ENCODE measurements at places on chromosomes 1 and 21.
A peak's percentile ranks its signal among the peaks of the same experiment; 100 is the strongest.

DNA sequence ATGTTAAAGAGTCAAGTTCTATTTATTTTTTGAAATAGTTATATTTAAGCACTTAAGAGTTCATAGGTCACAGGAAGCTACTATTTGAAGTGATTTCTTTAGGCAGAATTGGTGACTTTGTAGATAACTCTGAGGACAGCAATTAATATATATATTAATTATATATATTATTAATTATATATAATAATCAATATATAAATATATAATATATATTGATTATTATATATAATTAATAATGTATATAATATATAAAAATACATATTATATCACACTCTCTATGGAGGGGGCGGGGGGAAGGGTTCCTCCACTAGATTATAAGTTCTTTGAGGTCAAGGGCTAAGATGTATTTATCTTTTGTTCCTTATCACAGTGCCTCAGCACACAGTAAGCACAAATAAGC lies 308.6 kb downstream of the KCTD3 start:
- DNase-seq: no peak

DNA sequence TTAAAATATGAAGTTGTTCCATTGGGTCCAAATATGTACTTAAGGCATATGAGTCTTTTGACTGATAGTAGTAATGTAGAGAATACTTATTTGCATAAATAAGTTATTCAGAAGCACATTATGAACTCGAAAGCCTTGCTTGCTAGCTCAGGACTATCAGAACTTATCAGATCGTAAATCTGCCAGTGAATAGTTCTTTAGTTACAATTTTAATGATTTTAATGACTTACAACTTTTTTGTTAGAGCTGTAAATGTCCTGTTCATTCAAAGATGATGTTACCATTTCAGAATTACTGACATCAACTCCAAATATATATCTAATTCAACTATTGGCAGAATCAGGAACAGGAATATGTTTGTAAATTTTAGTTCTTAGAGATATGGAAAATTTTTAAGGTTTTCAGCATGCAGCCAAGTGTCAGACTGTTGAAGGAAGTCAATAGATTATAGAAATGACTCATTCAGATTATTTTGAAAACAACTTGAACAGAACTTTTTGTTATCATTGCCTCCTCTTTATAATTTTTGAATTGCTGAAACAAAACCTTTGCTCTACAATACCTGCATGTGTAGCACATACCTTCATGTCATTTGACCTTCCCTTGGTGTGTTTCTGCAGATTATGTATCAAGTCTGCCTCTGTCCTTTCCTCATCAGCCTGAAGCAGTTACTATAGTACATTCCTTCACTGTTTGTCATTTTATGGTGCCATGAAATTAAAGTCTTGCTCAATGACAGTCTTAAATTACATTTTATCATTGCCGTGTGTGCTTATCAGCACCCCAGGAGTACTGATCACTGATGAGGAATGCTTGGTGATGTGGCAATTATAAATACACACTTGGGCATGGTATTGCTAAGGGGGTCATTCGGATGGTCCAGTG lies 44.9 kb downstream of the LRRC8D start:
- DNase-seq: peak; percentile 89

- peak; percentile 58 for DNase-seq
These were observed 10.4 kb upstream of the KLF17 start for GRCh38 chr1:44108241-44108640.

DNA sequence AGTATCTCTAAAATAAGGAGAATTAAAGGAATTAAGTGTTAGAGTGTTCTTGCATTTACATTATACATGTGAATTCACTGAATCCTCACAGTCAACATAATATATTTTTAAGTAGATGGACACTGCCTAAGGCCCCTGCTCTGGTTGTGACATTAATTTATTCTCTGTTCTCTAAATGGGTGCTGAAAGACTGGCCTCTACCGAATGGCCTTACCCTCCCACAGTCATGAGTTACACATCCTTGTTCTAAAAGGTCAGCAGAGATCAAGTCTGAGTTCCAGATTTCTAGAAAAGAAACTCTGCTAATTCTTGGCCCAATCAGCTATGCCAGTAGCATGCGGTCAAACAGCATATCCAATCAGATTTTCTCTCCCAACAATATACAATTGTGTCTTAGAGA lies 193.2 kb downstream of the TM2D1 start:
- no peak for DNase-seq

- peak; percentile 43 for DNase-seq
These were observed 256.7 kb upstream of the CACYBP start for GRCh38 chr1:174742805-174743653.

GRCh38 chr1:244460197-244460596 lies 876 bp upstream of the CATSPERE start:
- DNase-seq: peak; percentile 32

- DNase-seq: no peak
These were observed 53.2 kb upstream of the UBE2U start for GRCh38 chr1:64150266-64150665.

- no peak for DNase-seq
These were observed 325.9 kb downstream of the RPS6KC1 start for GRCh38 chr1:213376862-213377372.

- DNase-seq: no peak
These were observed 90.2 kb downstream of the SDCCAG8 start for GRCh38 chr1:243346016-243346415.

GRCh38 chr1:201793306-201793925 lies 35.5 kb upstream of the IPO9 start:
- DNase-seq: no peak

DNA sequence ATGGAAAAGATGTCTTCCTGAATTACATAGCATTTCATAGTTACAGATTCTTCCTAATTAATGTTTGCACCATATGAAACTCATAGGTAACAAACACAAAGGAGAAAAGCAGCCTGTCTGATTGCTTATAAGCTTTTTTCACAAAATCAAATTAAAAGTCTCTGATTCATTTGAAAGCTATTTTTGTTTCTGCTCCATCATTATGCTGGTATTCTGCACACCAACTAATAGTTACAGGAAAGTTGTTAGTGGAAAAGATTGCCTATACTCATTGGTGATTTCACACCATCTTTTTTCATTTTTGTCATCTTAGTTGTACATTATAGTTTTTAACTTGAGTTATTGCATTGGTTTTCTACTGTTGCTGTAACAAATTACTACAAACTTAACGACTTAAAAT lies 70.0 kb downstream of the PRKAA2 start:
- peak; percentile 37 for DNase-seq

DNA sequence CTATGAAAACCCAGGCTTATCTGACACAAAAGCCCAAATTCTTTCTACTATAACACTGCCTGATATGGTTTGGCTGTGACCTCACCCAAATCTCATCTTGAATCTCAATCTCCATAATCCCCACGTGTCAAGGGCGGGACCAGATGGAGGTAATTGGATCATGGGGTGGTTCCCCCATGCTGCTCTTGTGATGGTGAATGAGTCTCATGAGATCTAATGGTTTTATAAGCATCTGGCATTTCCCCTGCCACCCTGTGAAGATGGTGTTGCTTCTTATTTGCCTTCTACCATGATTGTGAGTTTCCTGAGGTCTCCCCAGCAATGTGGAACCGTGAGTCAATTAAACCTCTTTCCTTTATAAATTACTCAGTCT lies 123.3 kb upstream of the USP24 start:
- DNase-seq: no peak

Measured in M059J (cell line).